Forelimb muscle (tissue), 1 donor: ENCODE measurements at places on chromosomes 7 and 10.
A peak's percentile ranks its signal among the peaks of the same experiment; 100 is the strongest.

- no peak for DNase-seq
Measured at GRCh38 chr7:115116773-115117715, 195.2 kb downstream of the MDFIC start.

DNA sequence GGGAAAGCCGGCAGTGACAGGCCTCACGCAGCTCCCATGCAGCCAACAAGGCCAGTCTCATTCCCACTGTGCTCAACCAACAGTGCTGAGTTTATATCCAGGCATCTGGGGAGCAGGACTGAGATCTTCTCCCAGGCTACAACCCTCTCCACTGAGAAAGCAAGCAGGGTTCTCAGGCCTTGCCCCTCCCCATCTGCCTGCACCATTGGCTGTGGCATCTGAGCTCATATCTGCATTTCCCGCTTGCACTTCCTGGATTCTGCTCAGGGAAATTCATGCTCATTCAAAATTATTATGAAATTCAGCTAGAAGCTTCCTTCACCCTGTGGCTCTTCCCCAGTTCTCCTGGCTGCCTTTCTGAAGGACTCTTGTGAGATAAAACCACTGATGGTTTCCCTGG lies 1029.0 kb downstream of the GRM8 start:
- no peak for DNase-seq

DNA sequence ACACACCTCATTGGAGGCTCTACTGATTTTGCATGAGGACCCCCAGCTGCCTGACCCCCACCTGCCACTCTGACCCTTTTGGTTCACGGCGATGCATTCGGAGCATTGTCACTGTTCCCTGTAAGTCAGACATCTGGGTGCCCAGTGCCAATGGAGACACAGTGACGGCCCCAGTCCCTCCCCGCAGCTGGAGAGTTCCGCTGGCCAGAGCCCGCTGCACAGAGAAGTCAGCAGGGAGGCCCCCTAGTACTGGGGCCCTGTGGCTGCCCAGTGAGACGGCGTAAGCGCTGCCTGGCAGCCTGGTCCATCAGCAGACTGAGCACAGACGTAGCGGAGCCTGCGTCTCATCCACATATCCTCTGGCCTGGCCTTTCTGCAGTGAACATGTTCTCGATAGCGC lies 77.5 kb downstream of the NKX6-2 start:
- no peak for DNase-seq

DNA sequence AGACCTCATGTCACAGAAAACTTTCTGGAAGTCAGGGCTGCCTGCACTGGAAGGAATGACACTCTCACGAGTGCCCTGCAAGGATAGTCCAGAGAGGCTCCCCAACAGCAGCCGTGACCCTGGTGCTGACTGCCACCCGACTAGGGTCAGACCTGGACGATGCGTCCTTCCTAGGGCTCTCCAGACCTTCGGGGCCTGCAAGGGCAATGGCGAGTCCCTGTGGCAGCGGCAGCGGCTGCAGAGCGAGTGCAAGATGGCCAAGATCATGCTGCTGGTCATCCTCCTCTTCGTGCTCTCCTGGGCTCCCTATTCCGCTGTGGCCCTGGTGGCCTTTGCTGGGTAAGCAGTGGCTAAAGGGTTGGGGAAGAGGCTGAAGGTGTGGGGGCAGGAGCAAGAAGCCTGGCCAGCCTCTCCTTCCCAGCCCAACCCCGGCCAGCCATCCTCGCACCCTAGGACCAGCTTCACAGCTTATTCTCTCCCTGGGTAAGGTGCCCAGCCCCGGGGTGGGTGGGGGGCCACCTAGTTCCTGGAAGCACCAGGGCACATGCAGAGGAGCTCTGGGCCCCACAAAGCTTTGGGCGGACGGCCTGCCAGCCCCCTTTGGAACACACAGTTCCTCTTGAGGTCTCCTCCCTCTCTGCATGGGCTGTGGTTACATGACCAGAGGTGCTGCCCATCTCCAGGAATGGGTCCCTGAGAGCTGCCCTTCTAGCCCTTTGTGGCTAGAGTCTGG lies 5.5 kb downstream of the OPN4 start:
- no peak for DNase-seq

DNA sequence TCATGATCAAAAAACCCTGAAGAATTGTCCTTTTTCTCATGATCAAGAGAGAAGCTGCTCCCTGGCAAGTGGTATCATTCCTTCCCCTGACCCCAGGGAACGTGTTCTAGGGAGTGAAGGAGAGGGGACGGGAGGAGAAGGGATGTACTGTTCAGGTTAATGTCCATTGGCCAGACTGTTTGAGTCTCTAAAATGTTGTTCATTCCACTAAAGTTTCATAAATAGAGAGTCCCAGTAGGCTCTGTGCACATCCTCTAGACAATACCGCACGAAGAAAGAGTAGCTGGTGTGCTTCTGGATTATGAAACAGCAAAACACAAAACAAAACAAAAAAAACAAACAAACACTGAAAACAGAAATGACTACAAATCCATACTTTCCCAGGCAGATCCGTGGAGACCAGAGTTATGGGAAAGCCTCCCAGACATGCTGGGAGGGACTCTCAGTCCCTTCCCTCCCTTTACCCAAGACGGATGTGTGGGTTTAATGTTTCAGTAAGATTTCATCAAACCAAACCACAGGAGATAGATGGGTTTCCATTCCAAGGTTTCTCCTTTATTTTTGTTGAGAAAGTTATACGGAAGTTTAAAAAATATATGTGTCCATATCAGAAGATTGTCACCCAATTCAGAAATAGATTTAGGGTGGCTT lies 66.5 kb upstream of the TNS3 start:
- DNase-seq = no peak

DNA sequence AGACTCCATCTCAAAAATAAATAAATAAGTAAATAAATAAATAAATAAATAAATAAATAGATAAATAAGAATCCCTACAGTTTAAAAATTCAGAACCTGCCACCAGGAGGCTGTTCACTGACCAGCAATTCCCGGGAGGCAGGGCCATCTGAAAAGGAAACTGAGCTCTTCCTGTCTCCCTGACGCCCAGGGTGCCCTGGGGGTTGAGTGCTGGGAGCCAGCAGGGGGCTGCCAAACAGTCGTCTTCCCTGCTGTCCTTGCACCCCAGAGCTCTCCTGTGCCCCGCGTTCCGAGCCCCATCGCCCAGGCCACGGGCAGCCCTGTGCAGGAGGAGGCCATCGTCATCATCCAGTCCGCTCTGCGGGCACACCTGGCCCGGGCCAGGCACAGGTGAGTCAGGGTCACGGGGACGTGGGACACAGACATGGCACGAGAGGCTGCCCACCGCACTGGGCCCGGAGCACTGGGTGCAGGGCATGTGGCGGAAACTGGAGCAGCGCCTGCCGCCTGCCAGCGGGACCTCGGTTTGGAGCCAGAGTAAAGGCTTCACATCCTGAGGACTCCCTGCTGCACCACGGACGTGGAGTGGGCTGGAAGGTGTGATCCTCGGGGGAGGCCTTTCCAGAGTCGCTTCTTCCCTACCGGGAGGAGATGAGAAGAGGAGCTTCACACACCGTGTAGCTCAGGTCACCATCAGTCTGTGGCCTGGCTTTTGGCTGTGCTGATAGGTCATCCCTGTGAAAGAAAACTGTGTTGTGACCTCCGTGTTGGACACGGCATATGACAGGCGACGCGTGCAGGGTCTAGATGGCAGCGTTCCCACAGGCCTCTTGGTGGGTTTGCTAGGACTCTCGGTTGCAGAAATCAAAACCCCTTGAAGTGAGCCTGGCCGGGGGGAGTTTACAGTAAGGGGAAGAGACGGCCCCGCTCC lies 25.9 kb upstream of the TTYH3 start:
- no peak for DNase-seq

DNA sequence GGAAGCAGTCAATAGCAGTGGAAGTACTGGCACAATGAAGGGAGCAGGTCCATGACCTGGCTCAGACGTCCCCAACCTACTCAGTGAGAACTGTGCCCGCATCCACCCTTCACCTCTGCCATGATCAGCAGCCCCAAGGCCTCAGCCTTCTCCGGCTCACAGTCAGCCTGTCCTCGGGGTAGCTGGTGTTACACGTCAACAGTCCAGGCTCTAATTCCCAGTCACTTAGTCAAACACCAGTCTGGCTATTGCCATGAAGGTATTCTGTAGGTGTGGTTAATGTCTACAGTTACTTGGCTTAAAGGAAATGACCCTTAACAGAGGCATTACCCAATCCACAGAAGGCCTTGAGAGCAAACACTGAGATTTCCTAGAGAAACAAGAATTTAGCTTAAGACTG lies 49.1 kb downstream of the GRB10 start:
- DNase-seq = no peak

- DNase-seq = no peak
Measured at GRCh38 chr10:98296524-98296923, 28.5 kb upstream of the LOXL4 start.

GRCh38 chr10:88840104-88840503 lies 11.5 kb downstream of the ANKRD22 start:
- no peak for DNase-seq

DNA sequence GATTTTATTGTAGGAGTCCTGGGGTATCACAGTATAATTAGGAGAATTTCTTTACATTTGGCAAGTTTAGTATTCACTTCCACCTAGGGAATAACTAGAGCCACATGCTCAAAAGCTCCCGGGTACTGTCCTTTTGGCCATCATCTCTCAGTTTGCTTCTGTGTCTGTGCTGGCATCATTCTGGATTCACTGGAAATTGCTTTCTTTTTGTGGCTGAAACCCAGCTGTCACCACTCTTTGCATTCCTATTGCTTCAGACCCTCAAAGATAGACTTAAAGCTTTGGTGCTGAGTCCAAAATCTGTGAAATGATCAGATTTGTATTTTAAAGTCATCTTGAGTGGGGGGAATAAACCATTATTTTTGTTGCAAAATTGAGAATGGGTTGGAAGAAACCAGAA lies 8.9 kb downstream of the SDK1 start:
- no peak for DNase-seq

DNA sequence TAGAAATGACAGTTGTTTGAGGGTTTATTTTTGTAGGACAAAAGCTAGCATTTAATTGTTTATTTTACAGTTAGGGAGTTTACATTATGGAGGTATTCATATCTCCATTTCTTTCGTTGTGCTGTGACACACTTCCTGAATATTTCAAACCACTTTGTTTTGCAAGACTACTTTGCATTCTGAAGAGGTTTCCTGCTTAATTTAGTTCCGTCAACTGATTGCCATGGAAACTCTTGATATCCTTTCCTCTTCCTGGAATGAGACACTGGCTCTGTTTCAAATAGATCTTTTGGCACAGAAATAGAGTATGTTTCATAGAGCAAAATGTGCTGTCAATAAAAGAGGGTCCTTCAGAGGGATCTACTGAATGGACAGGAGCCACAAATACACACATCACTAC lies 159.5 kb upstream of the AGR3 start:
- DNase-seq = peak; percentile 35

DNA sequence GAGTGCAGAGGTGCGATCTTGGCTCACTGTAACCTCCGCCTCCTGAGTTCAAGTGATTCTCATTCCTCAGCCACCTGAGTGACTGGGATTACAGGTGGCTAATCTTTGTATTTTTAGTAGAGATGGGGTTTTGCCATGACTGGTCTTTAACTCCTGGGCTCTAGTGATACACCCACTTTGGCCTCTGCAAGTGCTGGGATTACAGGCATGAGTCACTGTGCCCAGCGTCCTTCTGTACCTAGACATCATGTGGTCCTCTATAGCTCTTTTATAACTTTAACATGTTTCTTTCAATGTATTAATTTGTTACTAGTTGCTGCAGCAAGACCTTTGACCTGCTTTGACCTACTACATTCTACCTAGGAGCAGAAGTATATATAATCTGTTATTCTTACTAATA lies 38.7 kb upstream of the BICC1 start:
- DNase-seq = no peak

GRCh38 chr10:63866075-63866746 lies 345.0 kb downstream of the REEP3 start:
- peak; percentile 48 for DNase-seq

- DNase-seq = no peak
Measured at GRCh38 chr10:111367531-111367930, 290.7 kb downstream of the ADRA2A start.

GRCh38 chr10:75379817-75380216 lies 21.7 kb downstream of the ZNF503 start:
- no peak for DNase-seq

- no peak for DNase-seq
Measured at GRCh38 chr7:95200741-95201140, 123.6 kb downstream of the PON1 start.

DNA sequence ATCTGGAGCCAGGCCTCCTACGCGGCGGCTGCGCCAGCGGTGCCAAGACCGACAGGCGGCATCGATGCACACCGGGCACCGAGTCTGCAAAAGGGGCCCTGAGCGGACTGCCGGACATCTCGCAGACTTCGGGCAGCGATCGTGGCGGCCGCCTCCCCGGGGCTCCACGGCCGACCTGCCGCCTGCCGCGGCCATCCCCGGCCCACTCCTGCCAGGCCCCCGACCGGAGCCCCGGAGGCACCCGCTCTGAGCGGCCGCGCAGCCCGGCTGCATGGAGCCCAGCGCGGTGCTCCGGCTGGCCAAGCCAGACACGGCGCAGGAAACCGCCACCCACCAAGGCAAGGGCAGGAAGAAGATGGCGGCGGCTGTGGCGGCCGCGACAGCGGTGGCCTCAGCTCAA lies 154.2 kb upstream of the KCTD7 start:
- no peak for DNase-seq

GRCh38 chr10:125559210-125559609 lies 123.8 kb downstream of the TEX36 start:
- no peak for DNase-seq

DNA sequence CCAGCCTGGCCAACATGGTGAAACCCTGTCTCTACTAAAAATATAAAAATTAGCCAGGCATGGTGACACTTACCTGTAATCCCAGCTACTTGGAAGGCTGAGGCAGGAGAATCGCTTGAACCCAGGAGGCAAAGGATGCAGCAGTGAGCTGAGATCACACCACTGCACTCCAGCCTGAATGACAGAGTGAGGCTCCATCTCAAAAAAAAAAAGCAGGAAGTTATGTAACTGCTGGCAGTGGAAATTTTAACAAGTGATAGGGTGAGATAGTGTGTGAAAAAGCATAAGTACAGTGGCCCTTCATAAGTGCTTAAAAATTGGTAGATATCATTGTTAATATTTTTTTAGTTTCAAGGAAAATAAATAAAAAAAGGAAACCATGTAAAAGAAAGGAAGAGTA lies 12.3 kb downstream of the AKR1C3 start:
- DNase-seq = no peak

GRCh38 chr10:78335691-78336401 lies 302.2 kb downstream of the RPS24 start:
- DNase-seq = no peak

- DNase-seq = no peak
Measured at GRCh38 chr10:100008142-100008522, 1.6 kb downstream of the DNMBP start.

GRCh38 chr7:68425377-68425776 lies 1172.9 kb upstream of the AUTS2 start:
- no peak for DNase-seq

- DNase-seq = no peak
Measured at GRCh38 chr10:119525116-119525515, 17.4 kb downstream of the RGS10 start.

GRCh38 chr7:149586646-149587645 lies 89.3 kb upstream of the ZNF746 start:
- DNase-seq = no peak

DNA sequence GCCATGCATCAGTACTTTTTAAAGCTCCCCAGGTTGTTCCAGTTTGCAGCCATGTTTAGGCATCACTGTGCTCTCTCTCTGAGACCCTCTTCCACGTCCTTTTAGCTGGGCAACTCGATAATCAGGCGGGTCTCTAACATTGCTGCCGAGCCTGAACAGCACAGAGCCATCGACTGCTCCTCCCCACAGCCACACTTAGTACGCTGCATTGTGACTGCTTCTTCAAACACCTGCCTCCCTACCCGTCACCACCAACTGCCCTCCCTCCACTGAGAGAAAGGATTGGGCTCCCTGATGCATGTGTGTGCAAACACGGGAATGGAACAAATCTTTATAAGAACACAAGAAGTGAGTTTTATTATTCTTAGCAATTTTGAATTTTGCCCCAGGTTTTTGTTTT lies 11.4 kb upstream of the TACR2 start:
- DNase-seq = no peak
